ENCODE measurements at places on chromosomes 11 and 22.
A peak's percentile ranks its signal among the peaks of the same experiment; 100 is the strongest.

DNA sequence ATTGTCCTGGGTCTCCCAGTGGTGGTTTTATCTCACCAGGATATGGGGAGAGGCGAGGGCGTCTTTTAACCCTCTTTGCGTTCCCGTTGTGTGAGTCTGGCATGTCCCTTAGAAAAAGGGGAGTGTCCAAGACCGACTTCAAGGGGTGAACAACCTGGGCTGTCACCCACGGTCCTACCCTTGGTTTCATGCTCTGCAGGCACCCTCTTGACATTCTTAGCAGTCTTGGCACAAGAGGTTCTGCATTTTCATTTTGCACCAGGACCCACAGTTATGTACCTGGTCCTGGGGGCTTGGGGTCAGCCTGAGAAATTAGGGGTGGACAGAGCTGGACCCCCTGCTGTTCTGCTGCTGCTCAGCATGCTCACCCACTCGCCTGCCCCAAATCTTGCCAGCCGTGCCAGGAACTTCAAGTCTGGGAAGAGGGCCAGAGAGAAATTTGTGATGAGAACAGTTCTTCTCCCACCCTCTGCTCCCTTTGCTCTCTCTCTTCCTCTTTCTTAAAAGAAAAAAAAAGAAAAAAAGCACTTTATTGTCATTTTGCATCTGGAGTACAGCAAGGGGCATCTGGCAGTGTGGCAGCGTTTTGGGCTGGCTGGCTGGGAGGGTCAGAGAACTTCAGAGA lies 471.2 kb downstream of the MIAT start:
- no peak for DNase-seq

DNA sequence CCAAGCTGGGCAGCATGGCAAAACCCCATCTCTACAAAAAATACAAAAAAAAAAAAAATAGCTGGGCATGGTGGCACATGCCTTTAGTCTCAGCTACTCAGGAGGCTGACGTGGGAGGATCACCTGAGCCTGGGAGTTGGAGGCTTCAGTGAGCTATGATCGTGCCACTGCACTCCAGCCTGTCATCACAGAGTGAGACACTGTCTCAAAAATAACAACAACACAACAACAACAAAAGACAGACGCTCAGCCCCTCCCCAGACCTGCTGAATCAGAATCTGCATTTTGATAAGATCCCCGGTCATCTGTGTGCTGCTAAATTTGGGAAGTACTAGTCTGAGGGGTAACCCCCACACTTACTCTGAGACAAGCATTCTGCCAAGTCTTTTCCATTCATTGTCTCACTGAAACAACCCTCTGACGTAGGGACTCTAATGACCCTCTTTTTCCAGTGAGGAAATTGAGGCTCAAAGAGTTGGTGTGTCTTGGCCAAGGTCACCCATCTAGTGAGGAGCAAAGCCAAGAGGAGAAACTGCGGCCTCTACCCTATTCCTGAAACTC lies 7.5 kb downstream of the NEFH start:
- DNase-seq: no peak

DNA sequence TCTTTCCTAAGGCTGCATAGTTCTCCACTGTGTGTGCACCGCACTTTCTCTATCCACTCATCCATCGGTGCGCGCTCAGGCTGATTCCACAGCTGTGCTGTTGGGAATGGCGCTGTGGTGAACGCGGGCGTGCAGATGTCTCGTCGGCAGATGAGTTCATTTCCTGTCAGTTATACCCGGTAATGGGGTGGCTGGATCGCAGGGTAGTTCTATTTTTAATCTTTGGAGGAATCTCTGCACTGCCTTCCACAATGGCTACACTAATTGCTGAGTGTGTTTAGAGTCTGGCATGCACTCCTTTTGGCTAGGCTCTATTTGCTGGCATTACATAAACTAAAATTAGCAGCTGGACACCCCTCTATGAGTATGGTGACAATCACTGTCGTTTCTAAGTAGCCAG lies 27.9 kb upstream of the KRTAP5-7 start:
- DNase-seq: no peak

DNA sequence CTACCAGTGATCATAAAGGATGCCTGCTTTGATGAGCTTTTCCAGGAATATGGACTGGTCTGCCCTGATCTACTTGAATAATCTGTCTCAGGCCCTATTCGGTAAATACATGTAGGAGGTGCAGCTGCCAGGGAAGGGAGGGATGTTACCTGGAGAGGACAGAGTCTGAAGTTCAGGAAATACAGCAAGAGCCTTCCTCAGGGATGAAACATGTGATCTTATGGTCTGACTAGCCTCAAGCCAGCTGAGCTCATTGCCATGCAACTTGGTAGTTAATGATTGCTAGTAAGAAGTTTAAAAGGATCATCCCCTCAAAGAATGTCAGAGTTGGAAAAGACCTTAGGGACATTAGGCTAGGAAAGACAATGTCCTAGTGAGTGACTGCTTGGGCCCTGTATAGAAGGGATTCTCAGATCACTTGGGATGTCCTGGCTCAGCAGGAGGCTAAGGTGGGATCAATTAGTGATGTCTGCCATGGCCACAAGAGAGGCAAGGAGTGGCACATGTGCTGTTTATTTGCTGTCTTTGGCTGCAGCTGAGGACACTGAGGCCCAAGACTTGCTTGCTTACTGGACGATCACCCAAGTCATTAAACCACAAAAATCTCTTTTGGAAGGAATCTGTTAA lies 18.5 kb downstream of the PTPRJ start:
- DNase-seq: no peak

- no peak for DNase-seq
Observed at GRCh38 chr22:30161051-30161469, 80.8 kb downstream of the HORMAD2 start.

DNA sequence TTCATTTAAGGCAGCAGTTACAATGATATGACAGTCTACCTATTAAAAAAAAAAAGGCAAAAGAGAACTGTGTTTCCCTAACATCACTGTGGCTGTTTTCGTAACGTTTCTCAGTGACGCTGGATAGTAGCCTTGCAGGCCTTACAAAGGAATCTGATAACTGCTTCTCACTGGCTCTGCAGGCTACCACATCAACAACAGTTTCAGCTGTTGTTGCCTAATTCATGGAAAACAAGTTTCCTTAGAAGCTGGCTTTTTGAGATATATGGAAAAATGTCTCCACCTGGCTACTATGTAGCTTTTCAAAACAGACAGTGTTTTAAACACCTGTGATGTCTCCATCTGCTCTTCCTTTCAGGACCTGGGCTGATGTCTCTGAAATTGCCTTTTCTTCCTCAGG lies 3.8 kb downstream of the OR51V1 start:
- no peak for DNase-seq

GRCh38 chr11:65492387-65492636 lies 6.5 kb upstream of the MALAT1 start:
- no peak for DNase-seq

- peak; percentile 97 for DNase-seq
Observed at GRCh38 chr22:46296257-46297150, at the start of gene GTSE1. Gene GTSE1, plus strand, starts transcription at chr22:46296870. Its CDS starts 531 bp downstream, at chr22:46297401.

DNA sequence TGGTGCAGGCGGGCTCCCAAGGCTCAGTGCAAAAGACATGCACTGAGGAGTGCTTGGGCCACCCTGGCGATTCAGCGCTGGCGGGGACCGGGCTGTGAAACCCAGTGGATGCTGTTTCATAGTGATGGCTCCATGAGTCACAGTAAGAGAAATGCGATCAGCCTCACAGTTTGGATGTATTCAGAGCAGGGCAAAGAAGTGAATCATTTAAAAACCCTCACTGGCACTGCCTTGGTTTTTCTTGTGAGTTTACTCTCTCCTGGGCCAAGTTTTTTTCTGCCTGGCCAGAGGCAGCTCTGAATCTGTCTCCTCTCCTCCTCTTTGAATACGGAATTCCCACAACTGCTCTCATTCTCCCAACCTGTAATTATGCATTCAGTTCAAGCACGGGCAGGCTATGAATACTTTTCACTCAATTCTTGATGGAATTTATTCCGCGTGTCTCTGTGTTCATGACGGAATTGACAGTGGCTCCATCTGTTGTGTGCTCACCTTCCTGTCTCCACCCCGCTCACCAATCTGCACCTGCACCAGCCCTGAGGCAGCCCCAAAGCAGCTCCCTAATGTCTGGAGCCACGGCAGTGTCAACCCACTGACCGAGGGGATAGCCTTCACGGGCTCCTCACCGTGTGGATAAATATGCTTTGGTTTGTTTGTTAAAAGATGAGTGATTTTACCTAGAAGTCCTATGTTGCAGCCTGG lies 14.9 kb downstream of the ADAMTS8 start:
- no peak for DNase-seq

DNA sequence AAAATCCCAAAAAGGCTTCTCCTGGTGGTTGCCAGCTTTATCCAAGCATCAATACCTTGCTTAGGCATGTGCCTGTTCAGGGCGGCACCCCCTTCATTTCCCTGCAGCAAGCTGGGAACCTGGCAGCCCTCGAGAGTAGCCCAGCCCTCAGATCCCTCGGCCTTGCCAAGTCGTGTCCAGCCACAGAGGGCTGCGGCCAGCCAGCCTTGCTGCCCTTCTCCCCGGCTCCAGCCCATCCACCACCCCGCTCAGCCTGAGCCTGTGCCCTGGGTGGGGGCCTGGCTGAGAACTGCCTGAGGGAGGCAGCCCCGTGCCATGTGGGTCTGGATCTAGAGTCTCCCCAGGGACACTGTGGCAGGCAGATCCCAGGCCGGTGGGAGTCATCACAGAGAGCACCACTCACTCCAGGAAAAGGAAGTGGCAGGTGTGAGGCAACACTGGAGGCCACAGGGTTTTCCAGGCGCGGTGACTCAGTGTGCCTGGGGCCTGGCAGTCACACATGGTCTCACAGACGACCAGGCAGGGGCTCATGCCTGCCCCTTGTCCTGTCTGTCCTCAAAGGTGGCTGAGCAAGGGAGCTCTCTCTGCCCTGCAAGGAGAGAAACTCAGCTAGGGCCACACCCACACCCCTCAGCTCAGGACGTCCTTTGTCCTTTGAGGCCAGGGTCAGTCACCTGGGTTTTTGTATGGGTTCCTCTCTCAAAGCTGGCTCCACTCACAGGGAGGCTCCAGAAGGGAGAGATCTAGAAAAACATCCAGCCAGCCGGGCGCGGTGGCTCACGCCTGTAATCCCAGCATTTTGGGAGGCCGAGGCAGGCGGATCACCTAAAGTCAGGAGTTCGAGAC lies 12.2 kb upstream of the CDC42BPG start:
- DNase-seq: peak; percentile 78

- DNase-seq: no peak
Observed at GRCh38 chr22:40409613-40410113, 39.3 kb downstream of the SGSM3 start.

- DNase-seq: no peak
Observed at GRCh38 chr11:75431533-75432525, 1.2 kb downstream of the KLHL35 start.

GRCh38 chr22:21947040-21948014 lies 5.3 kb downstream of the PPM1F start:
- DNase-seq: no peak

DNA sequence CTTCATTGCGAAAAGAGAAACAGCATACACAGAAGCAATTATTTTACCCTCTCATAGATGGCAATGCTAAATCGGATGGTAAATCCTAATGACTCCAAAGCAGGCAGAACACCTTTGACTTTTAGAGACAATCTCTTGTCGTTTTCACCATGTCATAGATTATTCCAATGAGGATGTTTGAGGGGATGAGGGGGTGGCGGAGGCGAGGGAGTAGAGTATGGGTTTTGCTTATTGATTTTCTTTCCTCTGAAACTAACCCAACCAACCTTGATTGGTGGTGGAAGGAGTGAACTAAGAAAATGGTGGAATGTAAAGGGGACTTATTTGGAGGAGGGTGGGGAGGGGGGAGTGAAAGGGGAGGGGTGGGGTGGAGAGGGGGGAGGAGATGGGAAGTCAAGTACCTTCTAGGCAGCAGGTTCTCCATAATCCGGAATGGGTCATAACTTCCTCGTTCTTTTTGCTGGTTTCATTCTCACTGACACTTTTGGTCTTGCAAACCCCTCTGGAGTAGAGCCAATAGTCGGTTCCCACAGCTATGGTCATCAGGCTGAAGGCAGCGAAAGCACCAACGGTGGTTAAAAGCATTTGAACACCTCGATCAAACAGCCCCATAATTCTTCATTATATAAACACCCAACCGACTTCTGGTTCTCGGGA lies 1.5 kb downstream of the CACNG2 start:
- no peak for DNase-seq

GRCh38 chr11:103480421-103480820 lies 371.2 kb downstream of the DYNC2H1 start:
- no peak for DNase-seq

GRCh38 chr11:106331176-106331575 lies 253.7 kb downstream of the AASDHPPT start:
- no peak for DNase-seq

GRCh38 chr11:70751142-70751734 lies 352.9 kb downstream of the CTTN start:
- DNase-seq: no peak

DNA sequence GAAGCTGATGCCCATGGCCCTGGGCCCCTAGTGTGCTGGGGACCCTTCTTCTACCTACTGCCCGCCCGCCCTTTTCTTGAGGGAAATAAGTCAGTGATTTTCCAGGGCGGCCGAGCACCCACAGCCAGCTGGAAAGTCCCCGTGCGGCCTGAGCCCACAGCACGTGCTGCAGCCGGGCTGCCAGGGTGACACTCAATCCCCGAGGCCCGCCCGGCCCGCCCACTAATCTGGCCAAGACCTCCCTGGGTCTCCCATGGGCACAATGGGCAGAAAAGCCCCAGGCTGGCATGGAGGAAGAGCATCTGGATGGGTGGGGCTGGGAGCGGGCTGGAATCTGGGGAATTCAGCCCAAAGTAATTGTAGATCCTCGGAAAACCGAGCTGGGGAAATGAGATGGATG lies 24.8 kb downstream of the WNT7B start:
- no peak for DNase-seq

- no peak for DNase-seq
Observed at GRCh38 chr11:12143461-12144258, 33.3 kb downstream of the MICAL2 start.

GRCh38 chr22:37604875-37605274 lies 3.8 kb upstream of the GGA1 start:
- DNase-seq: peak; percentile 49

- DNase-seq: no peak
Observed at GRCh38 chr11:91947215-91947820, 277.3 kb upstream of the FAT3 start.
